ENCODE measurements at places on chromosomes 3 and 15. TPM values are rescaled to one million over a fixed set of nuclear protein-coding genes. Genes with fewer than 3 reads are reported as not detected.

DNA sequence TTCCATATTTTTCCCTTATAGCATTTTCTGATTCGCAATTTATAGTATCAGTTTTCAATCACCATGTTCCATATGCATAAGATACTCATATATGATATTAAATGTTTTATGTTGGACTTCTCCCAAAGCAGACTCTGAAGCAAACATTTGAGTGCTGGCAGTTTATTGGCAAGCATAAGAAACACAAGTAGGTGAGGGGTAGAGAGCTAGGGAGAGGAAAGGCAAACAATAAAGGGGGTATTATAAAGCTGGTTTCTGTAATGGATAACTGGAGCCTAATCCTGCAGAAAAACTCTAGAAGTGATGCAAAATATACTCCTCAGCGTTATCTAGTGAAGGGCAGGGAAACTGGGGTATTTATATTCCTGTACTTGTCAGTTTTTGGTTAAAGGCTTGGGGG, 491.5 kb upstream of the TGFBR2 start:
- no peak for DNase-seq
- H3K27me3 ChIP-seq, result no peaks in the 10 kb centered on the region
- H3K4me3 ChIP-seq, result no peak overlapping the region

DNA sequence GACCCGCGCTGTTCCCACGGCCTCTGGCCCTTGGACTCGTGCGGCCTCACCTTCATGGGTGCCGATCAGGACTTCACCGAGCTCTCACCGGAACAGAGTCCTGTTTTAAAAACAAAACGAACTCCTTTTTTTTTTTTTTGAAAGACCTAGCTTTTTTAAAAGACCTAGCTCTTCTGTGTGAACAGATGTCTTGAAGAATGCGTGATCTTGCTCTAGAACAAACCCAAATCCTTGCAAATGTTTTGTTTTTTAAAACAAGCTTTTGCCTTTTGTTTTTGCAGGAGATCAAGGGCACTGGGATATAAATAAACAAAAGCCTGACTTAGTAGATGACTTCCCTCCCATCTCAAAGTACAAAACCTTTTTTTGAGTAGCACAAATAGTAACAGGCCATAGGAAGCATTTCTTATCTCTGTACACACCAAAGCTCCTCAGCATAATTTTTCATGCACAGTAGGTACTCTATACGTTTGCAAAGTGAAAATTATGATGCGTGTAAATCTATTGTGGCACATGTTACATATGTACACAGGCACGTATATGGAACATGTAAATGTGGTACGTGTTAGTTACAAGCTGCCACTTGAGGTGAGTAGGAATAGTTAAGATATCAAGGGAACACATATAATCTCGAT, 1.1 kb upstream of the MSL2 start:
- H3K4me3 ChIP-seq, result peak overlapping the region; percentile 99
- no peak for DNase-seq
- peaks cover 18% of the 10 kb centered on the region for H3K36me3 ChIP-seq
- peaks cover 7% of the 10 kb centered on the region for H3K27me3 ChIP-seq
- H3K4me1 ChIP-seq, result peaks cover 37% of the 10 kb centered on the region

- H3K36me3 ChIP-seq, result no peaks in the 10 kb centered on the region
- no peak overlapping the region for H3K27ac ChIP-seq
- H3K4me3 ChIP-seq, result no peak overlapping the region
- peaks cover 3% of the 10 kb centered on the region for H3K27me3 ChIP-seq
- DNase-seq, result no peak
These were observed 310.7 kb upstream of the ZNF717 start for GRCh38 chr3:76096036-76096435.

DNA sequence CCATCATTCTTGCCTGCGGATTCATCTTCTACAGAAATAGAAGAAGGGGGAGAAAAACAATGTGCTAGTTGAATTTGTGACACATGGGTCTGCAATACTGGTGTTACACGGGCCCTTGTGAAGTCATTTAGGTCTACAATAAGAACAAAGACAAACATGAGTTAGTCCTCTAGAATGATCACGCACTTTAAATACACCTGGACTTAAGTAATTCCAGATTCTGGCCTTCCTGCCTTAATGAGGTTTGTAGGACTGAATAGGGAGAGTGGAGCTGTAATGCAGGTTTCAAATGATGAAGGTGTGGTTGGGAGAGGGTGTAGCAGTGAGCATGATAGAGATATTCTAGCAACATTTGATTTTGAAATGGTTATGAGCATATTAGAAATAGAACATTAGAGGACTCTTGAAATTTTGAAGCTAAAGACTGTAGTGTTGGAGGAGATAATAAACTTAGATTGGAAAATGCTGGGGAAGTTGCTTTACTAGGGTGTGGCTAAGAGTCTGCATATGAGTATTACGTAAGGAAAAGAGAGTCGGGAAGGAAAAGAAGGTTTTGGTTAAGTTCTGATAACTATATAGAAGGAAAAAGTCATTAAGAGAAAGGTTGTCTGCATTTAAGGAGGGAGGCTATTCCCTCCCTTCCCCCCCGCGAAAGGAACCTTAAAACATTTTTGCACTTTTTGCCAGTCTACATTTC, 606 bp downstream of the EIF2A start:
- DNase-seq, result no peak
- peak overlapping the region; percentile 83 for H3K27ac ChIP-seq
- H3K36me3 ChIP-seq, result no peaks in the 10 kb centered on the region
- peaks cover 42% of the 10 kb centered on the region for H3K4me1 ChIP-seq
- no peaks in the 10 kb centered on the region for H3K27me3 ChIP-seq

- no peak overlapping the region for H3K4me3 ChIP-seq
- no peak overlapping the region for H3K27ac ChIP-seq
- no peaks in the 10 kb centered on the region for H3K27me3 ChIP-seq
These were observed 58.7 kb upstream of the CHST2 start for GRCh38 chr3:143060906-143061305.

The AQP9 gene
- total RNA-seq, result not detected

GRCh38 chr15:74426404-74427281, 7.1 kb downstream of the SEMA7A start:
- DNase-seq, result no peak
- no peaks in the 10 kb centered on the region for H3K36me3 ChIP-seq
- H3K27me3 ChIP-seq, result peaks cover 4% of the 10 kb centered on the region
- H3K4me1 ChIP-seq, result peaks cover 49% of the 10 kb centered on the region
- peak overlapping the region; percentile 9 for H3K27ac ChIP-seq
- H3K4me3 ChIP-seq, result peak overlapping the region; percentile 38

- no peak overlapping the region for H3K4me3 ChIP-seq
- H3K4me1 ChIP-seq, result peaks cover 14% of the 10 kb centered on the region
- H3K27ac ChIP-seq, result no peak overlapping the region
These were observed 116.0 kb downstream of the LIPC start for GRCh38 chr15:58547628-58548307.

DNA sequence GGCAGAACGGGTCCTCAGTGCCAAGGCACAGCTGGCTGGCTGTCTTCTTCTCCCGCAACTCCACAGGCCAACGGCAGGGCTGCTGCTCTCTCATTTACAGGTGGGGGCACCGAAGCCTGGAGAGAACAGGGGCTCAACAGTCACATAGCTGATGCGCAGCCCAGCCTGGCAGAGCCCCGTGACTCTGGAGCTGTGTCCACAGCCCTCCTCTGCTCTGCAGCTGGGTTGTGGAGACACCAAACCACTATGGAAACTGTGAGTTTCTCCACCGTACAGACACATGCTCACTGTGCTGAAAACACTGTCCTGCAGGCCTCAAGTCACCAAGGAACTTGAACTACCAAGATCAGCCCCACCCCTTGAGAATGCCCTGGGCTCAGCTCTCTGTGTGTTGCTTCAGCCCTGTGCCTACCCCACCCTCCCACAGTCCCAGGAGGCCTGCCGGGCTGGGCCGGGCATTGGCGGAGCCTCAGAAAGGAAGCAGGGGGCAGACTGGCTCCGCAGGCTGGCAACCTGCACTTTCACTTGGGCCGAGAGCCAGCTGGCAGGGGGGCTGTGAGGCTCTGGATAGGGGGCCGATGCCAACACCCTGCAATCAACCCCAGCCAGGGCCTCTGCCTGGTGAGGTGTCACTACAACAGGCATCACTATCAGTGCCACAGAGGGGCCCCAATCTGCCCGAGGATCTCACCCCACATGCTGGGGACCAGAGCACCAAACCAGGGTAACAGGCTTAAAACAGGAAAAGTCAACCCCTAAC, 113.7 kb upstream of the RPL32 start:
- no peak for DNase-seq
- no peaks in the 10 kb centered on the region for H3K36me3 ChIP-seq
- no peak overlapping the region for H3K4me3 ChIP-seq

GRCh38 chr15:86837294-86838061, 757.8 kb downstream of the AGBL1 start:
- no peaks in the 10 kb centered on the region for H3K4me1 ChIP-seq
- H3K27me3 ChIP-seq, result peaks cover 3% of the 10 kb centered on the region
- H3K4me3 ChIP-seq, result no peak overlapping the region
- no peaks in the 10 kb centered on the region for H3K36me3 ChIP-seq

DNA sequence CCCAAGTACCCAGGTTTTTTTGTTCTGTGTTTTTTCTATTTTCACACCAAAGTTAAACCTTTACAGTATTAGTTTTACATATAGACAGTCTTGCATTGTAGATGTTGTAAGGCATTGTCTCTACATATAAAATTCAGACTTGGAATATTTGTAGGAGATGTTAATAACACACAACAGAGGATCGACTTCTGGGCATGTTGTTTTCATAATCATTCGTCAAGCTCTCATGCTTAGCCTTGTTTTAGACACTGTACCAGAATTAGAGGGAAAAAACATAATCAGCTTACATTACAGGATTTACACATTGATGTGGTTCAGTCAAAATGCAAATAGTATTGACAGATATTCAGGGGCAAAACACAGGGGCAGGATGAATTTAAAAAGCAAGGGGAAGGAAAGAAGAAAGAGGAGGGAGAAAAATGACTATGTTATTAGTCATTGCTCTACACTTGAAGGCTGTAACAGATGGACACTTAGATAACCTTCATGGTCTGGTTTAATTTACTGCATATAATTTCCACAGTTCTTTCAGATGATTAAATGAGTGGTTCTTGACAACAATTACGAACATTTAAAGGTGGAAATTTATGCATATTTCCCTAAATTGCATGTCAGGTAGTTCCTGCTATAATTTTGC, 7.5 kb downstream of the CMSS1 start:
- H3K36me3 ChIP-seq, result peaks cover 2% of the 10 kb centered on the region
- H3K27ac ChIP-seq, result no peak overlapping the region
- peaks cover 20% of the 10 kb centered on the region for H3K4me1 ChIP-seq
- DNase-seq, result no peak

GRCh38 chr3:33130144-33130543, 16.3 kb downstream of the CRTAP start:
- H3K27ac ChIP-seq, result no peak overlapping the region
- no peak for DNase-seq
- H3K27me3 ChIP-seq, result no peaks in the 10 kb centered on the region
- H3K36me3 ChIP-seq, result peaks cover 9% of the 10 kb centered on the region
- H3K4me1 ChIP-seq, result no peaks in the 10 kb centered on the region

The ANKRD34C gene
- not detected for total RNA-seq

- no peaks in the 10 kb centered on the region for H3K36me3 ChIP-seq
- no peak overlapping the region for H3K4me3 ChIP-seq
- H3K27me3 ChIP-seq, result no peaks in the 10 kb centered on the region
- DNase-seq, result no peak
- peak overlapping the region; percentile 19 for H3K27ac ChIP-seq
These were observed 180.6 kb downstream of the LSAMP start for GRCh38 chr3:116264546-116265319.

GRCh38 chr15:55555089-55555488, 33.1 kb downstream of the PYGO1 start:
- no peaks in the 10 kb centered on the region for H3K27me3 ChIP-seq
- no peak for DNase-seq
- no peak overlapping the region for H3K27ac ChIP-seq
- no peak overlapping the region for H3K4me3 ChIP-seq

GRCh38 chr15:74913041-74913440, 6.4 kb upstream of the FAM219B start:
- no peaks in the 10 kb centered on the region for H3K4me1 ChIP-seq
- no peak overlapping the region for H3K4me3 ChIP-seq
- DNase-seq, result no peak
- peaks cover 16% of the 10 kb centered on the region for H3K36me3 ChIP-seq

The DUOX2 gene
- total RNA-seq, result 0.02 TPM

DNA sequence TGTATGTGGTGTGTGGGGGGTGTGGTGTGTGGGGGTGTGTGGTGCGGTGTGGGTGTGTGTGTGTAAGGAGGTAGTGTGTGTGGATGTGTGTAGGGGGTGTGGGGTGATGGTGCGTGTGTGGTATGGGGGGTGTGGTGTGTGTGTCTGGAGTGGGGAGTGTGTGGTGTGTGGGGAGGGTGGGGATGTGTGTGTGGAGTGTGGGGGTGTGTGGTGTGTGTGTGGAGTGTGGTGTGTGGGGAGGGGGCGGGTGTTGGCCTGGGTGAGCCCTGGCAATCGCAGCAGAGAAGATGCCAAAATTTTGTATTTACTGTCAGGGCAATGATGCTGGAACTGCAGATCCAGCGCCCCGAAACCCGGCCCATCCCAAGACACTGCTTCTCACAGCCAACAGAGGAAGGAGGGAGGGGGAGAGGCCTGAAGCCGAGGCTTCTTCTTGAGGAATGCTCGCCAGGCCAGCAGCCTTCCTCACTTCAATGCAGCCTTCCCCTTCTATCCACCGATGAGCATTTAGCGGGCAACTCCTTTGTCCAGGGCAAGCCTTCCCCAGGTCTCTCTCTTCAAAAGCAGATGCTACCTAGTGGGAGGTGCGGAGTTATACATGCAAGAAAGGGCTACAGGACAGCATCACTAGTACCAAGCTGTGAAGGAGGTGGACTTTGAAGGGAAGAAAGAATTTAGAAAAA, 11.9 kb upstream of the SRP14 start:
- no peaks in the 10 kb centered on the region for H3K36me3 ChIP-seq
- H3K27ac ChIP-seq, result no peak overlapping the region
- H3K4me1 ChIP-seq, result peaks cover 28% of the 10 kb centered on the region
- H3K4me3 ChIP-seq, result peak overlapping the region; percentile 21
- peaks cover 2% of the 10 kb centered on the region for H3K27me3 ChIP-seq

The SPATA12 gene
- not detected for total RNA-seq

DNA sequence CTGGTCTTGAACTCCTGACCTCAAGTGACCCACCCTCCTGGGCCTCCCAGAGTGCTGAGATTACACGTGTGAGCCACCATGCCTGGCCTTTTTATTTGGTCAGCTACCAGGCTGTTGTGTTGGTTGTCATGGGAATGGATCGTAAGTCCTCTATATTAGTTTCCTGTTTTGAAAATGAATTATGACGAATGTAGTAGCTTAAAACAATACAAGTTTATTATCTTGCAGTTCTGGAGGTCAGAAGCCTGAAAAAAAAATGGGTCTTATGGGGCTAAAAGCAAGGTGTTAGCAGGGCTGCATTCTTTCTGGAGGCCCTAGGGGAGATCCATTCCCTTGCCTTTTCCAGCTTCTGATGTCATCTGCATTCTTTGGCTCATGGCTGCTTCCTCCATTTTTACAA, 25.1 kb upstream of the HERC1 start:
- no peaks in the 10 kb centered on the region for H3K27me3 ChIP-seq
- no peak for DNase-seq
- no peaks in the 10 kb centered on the region for H3K36me3 ChIP-seq
- peaks cover 25% of the 10 kb centered on the region for H3K4me1 ChIP-seq
- H3K4me3 ChIP-seq, result no peak overlapping the region

DNA sequence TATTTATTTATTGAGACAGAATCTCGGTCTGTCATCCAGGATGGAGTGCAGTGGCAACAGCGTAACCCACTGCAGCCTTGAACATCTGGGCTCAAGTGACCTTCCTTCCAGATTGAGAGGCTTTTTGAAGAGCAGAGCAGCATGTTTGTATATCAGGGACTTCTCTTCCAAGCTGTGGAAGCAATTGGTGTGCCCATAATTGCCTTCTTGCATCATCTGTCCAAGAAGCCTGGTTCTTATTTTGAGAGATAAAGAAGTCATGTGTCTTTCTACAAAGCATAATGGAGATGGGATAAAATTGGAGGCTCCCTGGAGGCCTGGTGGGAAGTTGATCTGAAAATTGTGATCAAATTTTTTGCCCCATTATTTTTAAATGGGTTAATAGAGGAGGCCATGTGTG, 183.8 kb upstream of the MCTP2 start:
- DNase-seq, result no peak
- no peak overlapping the region for H3K4me3 ChIP-seq
- no peaks in the 10 kb centered on the region for H3K36me3 ChIP-seq
- no peak overlapping the region for H3K27ac ChIP-seq
- H3K27me3 ChIP-seq, result no peaks in the 10 kb centered on the region
- H3K4me1 ChIP-seq, result no peaks in the 10 kb centered on the region

Measured in neural crest cell (in vitro differentiated cells).